ENCODE measurements at places on chromosomes 1 and 21.

- no peak for DNase-seq
Observed at GRCh38 chr1:98991127-98992012, 13.3 kb downstream of the PLPPR5 start.

DNA sequence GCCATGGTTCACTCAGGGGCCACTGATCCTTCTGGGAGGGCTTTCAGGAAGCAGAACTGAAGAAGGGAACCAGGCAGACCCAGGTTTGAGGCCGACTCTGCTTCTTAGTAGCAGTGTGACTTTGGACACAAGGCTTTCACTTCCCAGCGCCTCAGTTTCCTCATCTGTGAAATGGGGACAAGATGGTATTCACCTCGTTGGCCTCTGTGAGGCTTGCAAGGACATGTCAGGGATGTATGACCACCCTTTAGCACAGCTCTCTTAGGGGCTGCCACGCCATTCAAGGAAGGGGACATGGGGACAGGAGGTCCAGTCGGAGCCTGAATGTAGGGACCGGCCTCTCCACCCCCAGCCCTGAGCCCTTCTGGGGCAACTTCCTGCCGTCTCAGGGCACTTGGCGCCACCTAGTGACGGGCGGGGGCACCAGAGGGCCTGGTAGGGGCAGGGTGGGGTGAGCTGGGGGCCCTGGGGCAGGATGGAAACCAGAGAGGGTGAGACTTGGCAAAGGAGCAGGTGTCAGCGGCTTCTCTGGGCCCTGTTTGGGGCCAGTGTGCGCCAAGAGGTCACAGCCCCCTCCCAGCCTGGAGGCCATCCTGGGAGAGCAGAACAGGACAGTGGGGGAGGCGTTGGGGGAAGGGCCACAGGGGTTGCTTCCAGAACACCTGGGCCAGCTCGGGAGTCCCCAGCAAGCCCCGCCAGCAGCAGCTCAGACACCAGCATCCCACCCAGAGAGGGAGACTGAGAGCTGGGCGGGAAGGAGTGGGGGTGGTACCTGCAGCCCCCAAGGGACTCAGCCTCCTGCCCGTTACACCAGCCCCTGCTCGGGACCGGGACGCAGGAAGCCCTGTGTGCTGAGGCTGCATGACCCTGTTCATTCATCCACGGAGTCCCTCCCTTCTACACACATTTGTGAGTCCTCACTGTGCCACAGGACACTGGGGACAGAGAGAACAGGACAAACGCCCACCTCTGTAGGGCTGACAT, 102.5 kb upstream of the TARDBP start:
- DNase-seq = no peak

- peak; percentile 36 for DNase-seq
Observed at GRCh38 chr1:110337704-110338308, 1.4 kb upstream of the RBM15 start.

GRCh38 chr1:50921029-50921428, 39.0 kb downstream of the FAF1 start:
- no peak for DNase-seq

DNA sequence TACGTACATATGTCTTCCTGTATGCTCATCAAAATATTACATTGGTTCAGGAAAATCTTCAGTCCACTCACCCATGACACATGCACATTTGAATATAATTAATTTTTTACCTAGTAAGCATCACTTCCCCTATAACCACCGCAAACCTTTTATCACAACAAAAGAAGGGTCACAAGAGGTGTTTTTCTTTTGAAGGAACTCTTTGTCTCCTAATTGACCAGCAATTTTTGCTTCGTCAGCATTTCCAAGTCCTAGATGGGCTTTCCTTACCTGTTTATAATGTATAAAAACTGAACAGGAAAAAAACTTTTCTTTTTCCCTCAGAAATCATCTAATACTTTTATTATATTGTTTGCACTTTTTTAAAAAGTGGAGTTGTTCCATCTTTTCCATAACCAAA, 631.3 kb downstream of the PLA2G4A start:
- no peak for DNase-seq

DNA sequence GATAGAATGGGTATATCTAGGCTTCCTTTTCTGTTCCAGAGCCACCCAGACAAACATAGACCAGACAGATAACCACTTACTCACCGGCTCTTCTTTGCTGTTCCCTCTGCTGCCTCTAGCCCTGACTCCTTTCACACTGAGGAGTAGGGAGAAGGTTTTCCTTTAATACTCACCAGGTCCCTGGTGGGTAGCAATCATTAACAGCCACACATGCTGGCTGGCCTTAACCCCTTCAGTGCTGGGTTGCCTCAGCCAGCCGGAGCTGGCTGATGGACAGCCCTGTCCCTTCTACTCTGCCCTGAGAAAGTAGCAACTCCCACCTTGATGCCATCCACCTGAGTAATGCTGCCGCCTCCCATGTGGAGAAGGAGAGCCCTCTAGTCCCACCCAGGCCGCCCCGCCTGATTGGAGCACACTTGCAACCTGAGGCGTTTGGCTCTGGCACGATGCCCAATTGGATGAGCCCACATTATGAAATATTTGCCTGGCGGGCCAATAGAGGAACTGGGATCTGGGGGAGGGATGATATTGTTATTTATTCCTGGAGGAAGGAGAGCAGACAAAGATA, 71.6 kb downstream of the PLEKHA6 start:
- DNase-seq = no peak

DNA sequence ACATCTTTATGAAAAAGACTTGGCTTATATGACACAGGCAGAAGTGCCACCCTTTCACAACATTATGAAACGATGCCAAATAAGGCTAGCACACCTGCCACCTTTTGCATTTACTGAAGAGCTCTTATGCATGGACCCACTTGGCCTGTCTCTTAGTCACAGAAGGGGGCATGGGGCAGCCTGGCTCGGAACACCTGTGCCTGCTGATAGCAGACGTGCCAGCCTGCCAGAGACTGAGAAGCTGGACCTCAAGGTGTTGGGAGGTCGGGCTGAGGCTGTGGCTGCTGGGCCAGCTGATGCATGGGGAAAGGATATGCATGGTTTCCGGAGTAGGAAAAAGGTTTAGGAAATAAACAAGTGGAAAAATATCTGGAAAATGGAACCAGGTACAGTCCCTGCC, 21.5 kb downstream of the RCAN1 start:
- no peak for DNase-seq

GRCh38 chr1:28518745-28519341, 13.0 kb downstream of the RCC1 start:
- DNase-seq = no peak

GRCh38 chr1:25113086-25113485, 119.2 kb downstream of the SYF2 start:
- DNase-seq = no peak

- DNase-seq = no peak
Observed at GRCh38 chr21:33157303-33157702, 72.4 kb upstream of the IFNAR2 start.

GRCh38 chr1:9494936-9495758, 44.1 kb upstream of the SLC25A33 start:
- peak; percentile 17 for DNase-seq

DNA sequence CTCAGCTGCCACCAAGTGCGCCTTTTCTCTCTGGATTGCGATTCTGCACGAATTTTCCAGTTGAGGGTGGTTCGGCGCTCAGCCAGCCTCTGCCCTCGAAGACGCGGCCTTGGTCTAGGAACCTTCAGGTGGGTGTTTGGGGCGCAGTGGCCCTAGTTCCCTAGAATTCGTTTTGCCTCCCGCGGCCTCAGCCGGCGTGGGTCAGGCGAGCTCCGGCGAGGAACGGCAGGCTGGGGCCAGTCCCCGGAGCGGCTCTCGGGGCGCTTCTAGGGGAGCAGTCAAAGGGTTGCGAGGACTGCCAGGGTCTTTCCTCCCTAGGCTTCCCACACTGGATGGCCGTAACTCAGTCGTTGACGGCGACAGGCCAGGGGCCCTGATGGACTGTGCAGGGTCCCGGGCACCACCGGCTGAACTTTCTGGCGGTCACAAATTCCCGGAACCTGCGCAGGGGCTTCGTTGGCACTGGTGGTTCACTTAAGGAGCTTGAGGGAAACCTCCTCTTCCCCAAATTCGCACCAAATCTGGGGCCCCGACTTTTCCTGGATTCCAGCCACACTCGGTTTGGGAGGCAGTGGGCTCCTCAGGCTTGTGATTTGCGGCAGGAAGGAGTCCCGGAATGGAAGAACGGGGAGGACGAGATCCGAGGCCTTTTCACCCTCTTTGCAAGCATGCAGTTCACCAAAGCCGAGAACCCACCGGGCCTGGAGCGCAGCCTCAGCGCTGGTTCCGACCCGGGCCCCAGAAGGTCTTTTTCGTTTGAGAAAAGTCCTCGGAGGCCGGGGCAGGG, 1.2 kb downstream of the DMBX1 start:
- DNase-seq = no peak

- no peak for DNase-seq
Observed at GRCh38 chr1:200258447-200259375, 151.1 kb downstream of the ZNF281 start.

DNA sequence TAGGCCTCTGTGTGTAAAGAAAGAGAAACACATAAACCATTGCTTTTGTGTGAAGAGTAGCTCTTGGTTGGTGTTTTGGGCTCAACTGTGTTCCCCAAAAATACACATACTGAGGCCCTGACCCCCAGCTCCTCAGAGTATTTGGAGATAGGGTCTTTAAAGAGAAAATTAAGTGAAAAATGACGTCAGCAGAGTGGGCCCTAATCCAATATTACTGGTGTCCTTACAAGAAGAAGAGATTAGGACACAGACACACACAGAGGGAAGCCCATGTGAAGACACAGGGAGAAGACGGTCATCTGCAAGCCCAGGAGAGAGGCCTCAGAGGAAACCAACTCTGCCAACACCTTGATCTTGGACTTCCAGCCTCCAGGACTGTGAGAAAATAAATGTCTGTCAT, 76.9 kb upstream of the PGBD5 start:
- DNase-seq = no peak

- no peak for DNase-seq
Observed at GRCh38 chr1:66833112-66833511, 32.0 kb upstream of the INSL5 start.

DNA sequence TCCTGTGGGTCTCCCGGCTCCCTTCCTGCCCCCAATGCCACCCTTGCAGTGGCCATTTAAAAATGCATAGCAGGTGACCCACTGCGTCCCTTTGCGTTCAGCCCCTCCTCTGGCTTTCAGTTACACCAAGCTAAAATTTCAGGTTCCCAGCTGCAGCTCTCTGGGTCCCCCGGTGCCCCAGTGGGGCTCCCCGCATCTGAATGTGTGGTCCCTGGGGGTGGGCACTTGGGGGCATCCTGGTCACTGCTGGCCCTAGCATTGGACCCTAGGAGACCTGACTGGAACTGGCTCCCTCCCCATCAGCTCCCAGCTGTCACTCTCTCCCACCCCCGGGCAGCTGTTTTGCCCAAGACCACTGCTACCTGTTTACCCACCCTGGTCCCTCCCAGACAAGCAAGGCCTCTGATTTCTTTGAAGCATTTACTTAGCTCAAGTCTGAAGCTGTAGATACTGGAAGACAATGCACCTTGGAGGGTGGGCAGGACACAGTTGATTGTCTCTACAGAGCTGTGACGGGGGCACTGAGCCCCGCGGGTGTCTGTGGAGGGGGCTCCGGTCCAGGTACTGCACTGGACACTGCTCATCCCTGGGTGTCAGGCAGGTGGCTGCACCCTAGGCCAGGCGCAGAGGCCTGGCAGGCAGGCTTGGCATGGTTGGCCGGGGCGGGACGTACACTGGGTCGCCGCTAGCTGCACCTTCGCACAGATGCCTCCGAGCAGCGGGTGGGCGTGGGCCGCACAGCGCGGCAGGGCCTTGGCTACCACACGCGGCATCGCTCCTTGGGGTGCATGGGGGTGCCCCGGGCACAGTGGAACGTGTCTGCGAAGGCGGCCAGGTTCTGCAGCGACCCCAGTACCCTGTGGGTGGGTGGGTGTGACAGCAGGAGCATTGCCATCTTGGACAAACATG, 3.9 kb downstream of the PRXL2B start:
- no peak for DNase-seq

DNA sequence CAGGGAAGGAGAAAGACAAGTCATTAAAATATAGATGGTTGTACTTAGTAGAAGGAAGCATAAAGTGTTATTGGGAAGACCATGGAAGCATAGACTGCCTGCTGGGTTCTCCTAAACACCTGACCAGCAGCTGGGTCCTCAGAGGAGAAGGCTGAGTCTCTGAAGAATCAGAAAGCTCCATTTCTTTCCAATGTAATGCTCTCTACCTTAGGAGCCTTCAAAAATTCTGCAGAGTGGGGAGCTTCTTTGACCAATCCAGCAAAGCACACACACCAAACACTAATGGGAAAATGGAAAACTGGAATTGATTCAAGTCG, 21.1 kb upstream of the BCL10 start:
- no peak for DNase-seq

DNA sequence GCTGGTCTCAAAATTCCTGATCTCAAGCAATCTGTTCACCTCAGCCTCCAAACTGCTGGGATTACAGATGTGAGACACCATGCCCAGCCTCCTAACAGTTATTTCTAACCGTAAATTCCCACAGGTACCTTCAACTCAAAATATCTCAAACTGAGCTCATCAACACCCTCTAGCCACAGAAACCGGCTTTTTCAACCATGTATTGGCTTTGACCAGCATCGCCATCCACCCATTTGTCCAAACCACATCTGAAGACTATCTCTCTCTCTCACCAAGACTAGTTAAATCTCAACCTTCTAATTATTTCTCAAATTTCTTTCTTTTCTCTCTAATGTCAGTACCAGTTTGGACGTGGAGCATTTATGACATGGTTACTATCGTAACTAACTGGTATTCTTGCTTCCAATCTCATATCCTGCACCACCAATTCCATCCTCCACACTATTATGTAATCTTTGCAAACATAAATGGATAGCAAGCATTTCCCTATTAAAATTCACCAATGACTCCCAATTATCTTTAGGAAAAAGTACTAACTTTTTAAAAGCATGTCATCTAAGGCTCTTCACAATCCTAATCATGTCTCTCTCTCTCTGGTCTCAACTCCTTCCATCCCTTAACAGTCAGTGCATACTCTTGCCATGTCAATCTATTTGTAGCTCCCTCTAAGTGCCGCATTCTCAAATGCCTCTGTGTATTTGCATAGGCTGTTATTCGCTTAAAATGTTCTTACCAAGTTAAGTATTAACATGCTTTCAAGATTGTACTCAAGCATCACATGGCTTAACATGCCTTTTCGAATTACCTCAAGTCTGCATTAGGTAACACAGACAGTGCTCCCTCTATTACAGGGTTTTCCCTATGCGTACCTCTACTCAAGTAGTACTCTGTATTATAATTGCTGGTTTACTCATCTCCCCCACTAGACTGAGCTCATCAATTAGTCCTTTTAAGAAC, 18.1 kb downstream of the RSBN1 start:
- no peak for DNase-seq

DNA sequence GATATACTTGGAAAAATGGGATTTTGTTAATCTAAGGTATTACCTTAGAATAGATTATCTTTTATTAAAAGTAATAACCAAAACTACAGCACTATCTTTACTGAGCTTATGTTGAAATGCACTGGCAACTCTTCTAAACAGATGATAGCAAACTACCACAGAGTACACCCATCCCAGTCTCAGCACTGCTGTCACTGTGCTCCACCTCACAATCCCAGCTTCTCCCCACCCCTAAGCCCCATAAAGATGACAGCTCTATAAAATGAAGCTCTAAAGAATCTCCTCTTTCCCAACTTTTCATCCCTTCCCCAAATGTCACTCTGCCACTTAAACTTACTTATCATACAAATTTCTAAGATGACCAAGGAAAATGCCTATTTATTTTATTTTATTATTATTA, 6.4 kb downstream of the DSTYK start:
- DNase-seq = no peak

All from hippocampal formation (tissue), 2 donors.